Anterior cingulate cortex (tissue), 58 donors: ENCODE measurements at places on chromosomes 11 and 22.

DNA sequence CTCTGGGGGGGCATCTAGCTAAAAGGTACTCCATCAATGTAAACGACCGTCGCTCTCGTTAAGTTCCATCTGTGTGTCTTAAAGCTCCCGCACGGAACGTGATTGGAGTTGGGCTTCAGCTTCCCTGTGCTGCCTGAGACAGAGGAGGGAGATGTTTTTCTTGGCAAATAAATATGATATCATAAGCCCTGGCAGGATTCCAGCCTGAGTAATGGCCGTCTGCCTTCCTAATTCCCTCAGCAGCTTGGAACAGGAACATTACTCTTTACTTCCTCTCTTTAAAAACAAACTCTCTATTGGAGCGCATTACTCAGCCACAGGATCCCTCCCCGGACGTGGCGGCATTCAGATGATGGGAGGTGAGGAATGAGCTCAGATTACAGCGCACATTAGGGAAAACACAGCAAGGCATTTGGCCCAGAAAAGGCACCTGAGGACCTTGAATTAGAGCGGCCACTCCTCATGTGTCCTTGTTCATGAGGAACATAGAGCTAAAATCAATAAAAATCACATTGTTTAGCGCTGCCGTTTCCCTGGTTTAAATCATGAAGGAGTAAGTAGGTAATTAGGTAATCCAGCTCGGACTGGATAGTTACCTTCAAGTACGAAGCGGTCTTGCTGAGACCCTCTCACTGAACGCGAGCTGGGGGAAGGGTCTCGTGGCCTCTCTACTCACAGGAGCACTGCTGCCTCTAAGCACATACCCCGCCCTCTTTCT, 230.4 kb downstream of the ST3GAL4 start:
- DNase-seq: no peak

GRCh38 chr22:47071078-47071806, 308.8 kb downstream of the TBC1D22A start:
- no peak for DNase-seq

DNA sequence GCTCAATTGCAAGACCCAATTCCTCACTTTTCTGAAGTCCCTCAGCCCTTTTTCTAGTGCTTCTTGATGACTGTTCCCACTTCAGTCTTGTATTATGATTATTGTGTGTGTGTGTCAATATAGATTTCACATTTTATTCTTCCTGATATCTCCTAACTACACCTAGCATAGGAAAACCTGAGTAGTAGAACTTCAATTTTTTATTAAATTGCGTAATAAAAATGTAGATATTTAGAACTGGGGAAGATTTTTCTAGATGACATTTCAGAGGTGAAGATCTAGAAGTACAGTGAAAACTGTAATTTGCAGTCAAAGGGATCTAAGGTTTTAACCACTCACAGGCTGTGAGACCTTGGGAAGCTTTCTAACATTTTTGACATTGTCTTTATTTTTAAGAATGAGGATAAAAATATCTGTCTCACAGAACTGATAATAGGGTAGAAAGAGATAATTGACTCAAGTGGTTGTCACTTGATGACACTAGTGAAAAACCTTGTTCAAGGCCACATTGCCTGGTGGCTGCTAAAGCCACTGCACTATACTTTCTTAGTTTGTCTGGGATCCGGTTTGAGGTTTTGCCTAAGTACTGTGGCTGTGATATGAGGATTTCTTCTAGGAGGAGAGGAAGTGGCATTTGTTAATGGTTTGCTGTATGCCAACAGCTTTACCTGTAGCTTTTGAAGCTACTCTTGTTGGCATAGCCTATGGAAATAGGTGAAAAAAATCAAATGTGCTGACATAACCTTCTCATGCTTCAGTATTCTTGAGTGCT, 32.2 kb upstream of the SESN3 start:
- no peak for DNase-seq

- DNase-seq: no peak
Measured at GRCh38 chr11:26037716-26038115, 294.2 kb upstream of the ANO3 start.

- DNase-seq: no peak
Measured at GRCh38 chr11:95829580-95830259, 39.4 kb downstream of the CEP57 start.

DNA sequence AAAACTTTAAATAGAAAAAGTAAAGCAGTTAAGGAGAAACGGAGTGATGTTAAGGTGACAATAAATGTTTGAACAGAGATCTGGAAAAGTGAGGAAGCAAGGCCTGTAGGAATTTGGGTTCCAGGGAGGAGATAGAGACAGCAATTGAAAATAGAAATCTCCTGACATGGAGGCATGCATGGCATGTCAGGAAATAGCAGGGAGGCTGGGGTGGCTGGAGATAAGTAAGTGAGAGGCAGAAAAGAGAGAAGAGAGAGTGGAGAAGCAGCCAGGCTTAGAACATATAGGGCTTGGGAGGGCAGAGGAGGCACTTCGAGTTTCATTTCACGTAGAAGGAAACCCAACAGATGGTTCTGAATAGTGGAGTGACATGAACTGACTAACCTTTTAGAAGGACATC, 185.5 kb downstream of the LRRC4C start:
- no peak for DNase-seq

GRCh38 chr22:46612904-46613605, 7.1 kb upstream of the GRAMD4 start:
- no peak for DNase-seq

DNA sequence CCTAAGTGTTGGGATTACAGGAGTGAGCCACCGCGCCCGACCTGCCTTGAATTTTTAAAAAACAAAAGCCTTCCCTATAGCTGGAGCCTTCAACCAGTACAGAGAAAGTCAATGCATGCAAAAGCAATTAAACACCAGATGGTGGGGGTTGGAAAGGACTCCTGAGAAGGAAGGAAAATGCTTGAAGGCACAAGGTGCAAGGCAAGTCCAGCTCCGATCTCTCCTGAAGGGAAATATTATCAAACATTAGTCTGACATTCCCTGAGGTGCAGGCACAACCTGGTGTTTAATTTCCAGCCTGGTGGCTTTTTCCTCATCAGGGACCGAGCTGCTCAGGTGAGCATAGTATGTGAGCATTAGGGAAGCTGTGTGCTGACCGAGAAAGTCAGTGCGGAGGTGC, 12.9 kb upstream of the RAPSN start:
- DNase-seq: no peak

- DNase-seq: no peak
Measured at GRCh38 chr11:121933694-121934093, 182.3 kb downstream of the BLID start.

GRCh38 chr11:95229993-95230809, 801 bp downstream of the SESN3 start:
- no peak for DNase-seq

DNA sequence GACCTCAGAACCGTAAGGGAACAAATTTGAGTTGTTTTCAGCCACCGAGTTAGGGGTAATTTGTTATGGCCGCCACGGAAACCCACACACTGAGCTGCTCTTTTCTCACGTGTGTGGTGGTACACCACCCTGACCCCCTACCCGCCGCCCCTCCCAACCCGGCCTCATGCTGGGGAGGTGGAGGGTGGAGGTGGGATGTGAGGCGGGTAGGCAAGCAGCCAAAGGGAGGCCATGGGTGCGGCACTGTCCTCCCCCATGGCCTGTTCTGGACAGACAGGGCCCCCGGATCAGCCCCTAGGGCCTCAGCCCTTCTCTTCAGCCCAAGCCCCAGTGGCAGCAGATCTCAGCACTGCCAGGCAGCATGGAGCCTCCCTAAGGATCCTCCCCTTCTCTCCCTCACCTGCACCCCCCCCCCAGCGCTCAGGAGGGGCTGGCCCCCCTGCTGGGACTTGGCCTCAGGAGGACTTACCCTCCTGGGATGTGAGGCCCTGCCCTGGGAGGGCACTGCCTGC, 7.9 kb downstream of the PRR5 start:
- no peak for DNase-seq

DNA sequence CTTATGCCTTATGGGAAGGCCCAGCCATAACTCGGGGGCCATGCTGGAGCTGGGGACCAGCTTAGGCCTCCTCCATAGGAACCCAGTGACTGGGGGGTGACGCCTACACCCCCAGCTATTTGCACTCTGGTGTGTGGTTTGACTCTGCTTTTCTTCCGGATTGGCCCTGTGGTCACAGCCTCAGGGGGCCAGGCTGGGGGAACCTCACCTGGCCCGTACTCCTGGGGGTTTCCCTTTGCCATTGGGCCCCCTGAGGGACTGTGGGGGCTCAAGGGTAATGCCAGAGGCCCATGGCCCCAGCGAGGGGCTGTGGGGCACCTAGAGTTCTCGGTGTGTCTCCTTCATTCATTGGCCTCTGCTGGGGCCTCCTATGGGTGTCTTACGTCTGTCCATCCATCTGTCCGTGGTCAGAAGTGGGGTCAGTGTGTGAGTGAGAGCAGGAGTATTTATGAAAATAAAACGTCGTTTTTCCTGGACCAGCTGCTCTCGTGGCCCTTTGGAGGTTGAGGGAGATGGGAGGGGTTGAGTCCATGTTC, 6.3 kb upstream of the SH3BP1 start:
- DNase-seq: no peak

DNA sequence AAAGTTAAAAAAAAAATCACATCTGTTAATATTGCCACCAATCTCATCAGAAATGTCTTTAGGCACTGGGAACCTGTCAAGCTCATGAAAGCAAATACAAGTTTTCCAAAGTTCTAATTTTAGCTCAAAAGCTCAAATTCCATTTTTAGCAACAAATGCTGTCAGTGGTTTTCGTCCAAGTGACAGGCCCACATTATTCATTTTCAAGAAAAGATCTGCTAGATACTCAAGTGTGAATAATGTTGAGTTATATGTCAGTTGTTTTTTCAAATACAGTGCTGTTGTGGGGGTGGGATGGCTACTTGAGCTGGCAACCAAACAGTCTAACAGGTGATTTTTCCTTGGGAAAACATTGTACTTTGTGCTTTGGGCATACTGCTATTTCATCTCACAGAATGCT, 1072.6 kb downstream of the OPCML start:
- no peak for DNase-seq

DNA sequence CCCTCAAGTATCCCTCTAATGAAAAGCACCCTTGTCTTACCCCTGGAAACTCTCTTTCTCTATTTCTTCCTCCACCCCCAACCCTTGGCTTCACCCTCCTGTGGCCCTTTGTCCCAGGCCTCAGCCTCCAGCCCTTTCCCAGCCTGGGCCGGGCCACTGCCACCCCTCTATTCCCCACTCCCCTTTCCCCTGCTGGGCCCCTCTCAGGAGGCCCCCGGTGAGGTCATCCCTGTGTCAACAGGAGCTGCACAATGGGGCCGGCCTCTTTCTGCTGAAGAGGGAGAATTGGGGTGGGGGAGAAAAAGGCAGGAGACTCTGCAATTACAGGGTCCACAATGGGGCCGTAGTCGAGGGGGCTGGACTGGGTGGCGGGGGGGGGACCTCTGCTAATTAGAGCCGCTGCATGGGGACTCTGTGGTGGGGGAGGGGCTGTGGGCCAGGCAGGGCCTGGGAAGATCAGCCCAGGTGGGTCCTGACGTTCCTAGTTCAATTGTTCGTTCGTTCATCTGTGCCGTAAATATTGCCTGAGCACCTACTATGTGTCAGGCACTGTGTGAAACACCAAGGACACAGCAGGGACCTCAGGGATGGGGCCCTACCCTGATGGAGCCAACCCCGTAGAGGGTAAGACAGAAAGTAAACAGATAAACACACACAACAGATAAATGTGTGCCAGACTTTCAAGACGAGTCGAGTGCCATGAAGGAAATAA, 18.5 kb upstream of the MPPED1 start:
- no peak for DNase-seq

- DNase-seq: no peak
Measured at GRCh38 chr11:62603072-62603408, 1.4 kb upstream of the MTA2 start.

DNA sequence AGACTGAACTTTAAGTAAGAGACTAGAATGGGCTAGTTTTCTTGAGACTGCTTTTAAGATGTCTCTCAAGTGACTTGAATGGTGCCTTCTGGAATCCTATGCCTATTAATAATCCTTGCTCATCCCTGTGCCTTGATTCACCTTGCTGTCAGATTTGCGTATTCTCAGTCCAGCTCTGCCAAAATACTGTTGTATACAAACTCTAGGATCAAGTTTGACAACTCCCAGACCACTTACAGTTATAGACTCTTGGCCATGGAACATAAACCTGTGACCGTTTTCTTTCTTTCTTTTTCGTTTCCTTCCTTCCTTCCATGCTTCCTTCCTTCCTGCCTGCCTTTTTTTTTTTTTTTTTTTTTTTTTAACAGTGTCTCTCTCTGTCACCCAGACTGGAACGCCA, 2390.9 kb upstream of the RAG2 start:
- no peak for DNase-seq
